ENCODE measurements at places on chromosomes 1 and 21.

GRCh38 chr1:169201084-169201619 is 94.7 kb downstream of the ATP1B1 start:
- no peak for DNase-seq

DNA sequence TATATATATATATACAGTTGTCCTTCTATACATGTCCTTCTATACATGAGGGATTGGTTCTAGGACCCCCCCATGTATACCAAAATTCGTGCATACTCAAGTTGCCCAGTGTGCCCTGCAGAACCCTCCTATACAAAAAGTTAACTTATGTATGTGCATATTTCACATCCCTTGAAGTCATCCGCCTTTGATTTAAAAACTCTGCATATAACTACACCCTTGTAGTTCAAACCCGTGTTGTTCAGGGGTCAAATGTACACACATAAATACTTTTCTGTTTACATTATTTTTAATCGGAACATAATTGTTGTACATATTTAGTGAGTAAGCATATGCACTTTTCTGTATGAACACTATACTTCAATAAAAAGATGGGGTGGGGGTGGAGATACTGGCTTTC is 7.7 kb upstream of the ABL2 start:
- no peak for DNase-seq

DNA sequence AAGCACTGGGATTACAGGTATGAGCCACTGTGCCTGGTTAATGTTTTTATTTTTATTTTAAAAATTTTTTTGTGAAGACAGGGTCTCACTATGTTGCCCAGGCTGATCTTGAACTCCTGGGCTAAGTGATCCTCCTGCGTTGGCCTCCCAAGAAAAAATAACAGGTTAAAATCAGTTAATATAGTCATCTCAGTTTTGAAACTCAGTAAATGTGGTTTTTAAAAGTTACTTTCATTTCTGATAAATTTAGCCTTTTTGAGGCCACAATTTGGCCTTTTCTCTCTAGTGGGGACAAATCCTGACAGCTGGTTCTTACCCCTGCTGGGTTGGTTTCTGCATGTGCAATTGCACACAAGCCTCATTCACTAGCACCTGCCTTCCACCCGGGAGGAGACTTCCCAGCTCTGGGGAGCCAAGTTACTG is 13.3 kb downstream of the PMF1 start:
- no peak for DNase-seq

GRCh38 chr1:150765296-150765976 is at the start of gene CTSS:
CTSS (minus strand) TSS chr1:150765778; CDS start chr1:150764763, 1,015 bp downstream.
- no peak for DNase-seq

DNA sequence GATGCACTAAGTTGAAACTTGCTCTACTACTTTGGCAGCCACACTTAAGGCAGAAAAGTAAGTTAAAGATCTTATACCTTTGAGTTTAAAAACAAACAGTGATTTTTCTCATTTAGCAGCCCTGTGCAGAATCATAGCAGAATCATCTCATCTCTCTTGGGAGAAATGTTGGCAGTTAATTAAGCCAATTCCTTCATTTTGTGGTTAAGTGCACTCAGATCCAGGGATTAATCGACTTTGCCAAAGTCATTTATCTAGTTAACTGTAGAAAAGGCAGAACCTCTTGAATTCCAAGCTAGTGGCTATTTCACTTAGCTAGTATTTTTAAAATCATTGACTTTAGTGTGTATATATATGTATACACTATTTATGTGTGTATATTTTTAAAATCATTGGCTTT is 125.0 kb downstream of the GPR52 start:
- DNase-seq = no peak

- DNase-seq = no peak
Observed at GRCh38 chr1:182134257-182134656, 72.7 kb upstream of the ZNF648 start.

- DNase-seq = peak; percentile 65
Observed at GRCh38 chr1:39491146-39491921, at the start of gene BMP8A. BMP8A (plus strand) TSS chr1:39491636; CDS start chr1:39491992, 356 bp downstream.

- DNase-seq = peak; percentile 57
Observed at GRCh38 chr1:10152709-10153284, 57.6 kb upstream of the KIF1B start.

DNA sequence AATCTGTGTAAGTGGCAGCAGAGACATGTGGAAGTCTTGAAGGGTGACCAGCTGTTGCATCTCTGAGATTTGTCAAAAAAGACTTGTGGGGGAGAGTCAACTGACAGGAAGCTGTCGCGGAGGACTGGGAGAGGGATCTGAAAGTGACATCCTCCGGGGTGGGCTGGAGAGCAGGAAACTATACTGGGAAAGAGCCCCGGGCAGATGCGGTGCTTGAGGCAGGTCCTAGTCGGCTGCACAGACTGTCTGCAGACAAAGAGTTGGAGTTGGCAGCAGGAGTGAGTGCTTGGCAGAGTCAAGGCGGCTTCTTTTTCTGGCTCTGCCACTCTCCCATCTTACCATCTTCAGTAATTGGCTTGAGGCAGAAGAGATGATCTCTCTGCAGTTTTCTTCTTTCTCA is 294.0 kb upstream of the C1orf87 start:
- no peak for DNase-seq

GRCh38 chr1:98702976-98703375 is 41.5 kb downstream of the SNX7 start:
- DNase-seq = no peak

DNA sequence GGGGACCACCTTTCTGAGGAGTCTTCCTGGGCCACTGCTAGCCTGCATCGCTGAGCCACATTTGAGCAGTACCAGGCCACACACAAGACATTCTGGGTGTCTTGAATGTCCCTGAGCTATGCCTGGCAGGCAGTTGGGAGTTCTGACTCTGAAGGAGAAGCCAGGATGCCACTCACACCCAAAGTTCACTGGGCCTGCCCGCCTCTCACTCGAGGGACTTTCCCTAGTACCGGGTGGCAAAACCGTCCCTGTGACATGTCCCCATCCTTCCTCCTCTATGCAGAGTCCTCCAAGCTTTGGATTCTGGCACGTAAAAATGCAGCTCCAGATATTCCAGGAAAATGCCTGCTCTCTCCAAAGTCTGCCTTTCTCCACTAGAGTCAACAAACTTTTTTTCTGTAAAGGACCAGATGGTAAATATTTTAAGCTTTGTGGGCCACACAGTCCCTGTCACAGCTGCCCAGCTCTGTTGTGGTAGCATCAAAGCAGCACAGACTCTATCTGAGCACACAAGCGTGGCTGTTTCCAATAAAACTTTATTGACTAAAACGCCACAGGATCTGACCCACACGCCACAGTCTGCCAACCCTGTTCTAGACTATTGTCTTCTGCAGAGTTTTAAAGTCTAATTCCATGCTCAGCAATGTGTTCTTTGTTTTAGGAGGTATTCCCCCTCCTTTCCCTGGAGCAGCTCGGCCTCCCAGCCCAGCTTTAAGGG is 19.2 kb upstream of the GUCA2B start:
- no peak for DNase-seq

DNA sequence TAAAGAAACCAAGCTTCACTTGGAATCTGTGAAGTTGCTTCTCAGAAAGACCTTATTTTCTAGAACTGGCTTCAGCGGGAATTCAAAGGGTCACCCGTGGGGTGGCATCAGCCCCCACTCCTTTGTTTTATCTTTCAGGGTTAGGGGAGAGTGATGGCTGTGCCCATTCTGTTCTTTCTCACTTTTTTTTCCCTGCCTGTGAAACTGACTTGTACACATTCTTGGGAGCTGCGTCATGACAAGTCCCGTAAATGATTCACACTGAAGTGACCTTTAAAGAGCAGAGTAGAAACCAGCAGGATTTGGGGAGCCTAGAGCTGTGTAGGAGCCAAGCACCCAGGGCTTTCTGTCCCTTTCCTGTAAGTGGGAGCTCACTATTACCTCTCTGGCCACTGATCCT is 43.8 kb downstream of the SLC44A3 start:
- no peak for DNase-seq

DNA sequence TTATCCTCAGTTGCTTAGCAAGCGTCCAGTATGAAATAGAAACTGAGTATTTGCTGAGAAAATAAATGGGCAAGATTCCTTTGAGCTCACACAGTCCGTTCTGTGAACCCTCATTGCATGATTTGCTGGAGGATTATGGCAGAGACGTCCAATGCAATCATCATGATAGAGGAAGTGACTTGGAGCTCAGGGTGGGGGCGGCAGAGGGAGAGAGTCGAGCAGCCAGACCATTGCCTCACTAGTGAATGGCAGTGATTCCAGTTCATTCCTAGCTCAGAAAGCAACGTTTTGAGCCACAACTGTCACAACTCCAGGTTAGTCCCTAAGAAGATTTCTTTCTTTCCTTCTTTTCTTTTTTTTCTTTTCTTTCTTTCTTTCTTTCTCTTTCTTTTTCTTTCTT is 27.5 kb upstream of the COL9A2 start:
- DNase-seq = peak; percentile 69

DNA sequence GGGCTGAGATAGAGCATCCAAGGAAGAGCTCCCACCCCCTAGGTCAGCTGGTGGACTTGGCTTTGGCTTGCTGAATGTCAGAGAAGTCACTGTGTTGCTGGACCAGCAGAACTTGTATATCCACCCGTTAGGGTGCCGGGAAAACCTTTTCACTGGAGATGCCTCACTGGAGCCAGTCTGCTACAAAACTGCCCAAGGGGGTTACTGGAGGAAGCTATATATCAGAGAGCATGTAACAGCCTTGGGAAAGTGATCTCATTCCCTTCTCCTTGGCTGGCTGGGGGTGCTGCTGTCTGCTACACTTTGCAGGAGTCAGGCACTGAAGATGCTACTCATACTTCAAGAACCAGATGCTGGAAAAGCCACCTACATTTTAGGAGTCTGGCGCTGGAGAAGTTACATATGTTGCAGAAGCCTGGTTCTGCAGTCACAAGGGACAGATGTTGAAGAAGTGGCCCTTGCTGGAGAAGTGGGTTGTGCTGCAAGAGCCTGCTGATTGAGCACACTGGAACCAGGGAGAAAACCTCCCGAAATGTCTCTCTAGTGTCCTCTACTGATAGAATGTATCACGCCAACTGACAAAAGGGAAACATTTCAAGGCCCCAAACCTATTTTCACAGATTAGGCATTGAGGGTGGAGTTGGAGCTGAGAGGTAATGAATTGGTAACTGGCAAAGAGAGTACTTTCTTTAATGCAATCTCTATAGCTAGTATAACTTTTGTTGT is 250.6 kb downstream of the SPATA17 start:
- no peak for DNase-seq

DNA sequence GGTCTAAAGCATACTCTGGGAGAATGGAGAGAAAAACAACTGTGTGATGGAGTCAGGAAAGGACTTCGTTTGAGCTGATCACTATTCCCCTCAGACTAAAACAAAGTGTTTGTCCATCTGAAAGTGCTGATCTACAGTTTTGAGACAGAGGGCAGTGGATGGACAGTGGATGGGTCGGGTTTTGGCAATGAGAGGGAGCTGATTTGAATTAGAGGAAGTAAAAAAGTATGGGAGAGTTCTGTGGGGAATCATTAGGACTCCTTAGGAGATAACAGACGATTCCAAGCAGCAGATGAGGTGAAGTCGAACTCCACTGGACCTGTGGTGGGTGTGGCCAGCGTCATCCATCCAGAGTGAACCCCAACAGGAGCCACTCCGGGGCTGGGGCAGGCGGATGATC is 62.3 kb downstream of the PTGS2 start:
- DNase-seq = no peak

GRCh38 chr1:27318136-27318535 is 3.8 kb upstream of the TMEM222 start:
- DNase-seq = no peak

DNA sequence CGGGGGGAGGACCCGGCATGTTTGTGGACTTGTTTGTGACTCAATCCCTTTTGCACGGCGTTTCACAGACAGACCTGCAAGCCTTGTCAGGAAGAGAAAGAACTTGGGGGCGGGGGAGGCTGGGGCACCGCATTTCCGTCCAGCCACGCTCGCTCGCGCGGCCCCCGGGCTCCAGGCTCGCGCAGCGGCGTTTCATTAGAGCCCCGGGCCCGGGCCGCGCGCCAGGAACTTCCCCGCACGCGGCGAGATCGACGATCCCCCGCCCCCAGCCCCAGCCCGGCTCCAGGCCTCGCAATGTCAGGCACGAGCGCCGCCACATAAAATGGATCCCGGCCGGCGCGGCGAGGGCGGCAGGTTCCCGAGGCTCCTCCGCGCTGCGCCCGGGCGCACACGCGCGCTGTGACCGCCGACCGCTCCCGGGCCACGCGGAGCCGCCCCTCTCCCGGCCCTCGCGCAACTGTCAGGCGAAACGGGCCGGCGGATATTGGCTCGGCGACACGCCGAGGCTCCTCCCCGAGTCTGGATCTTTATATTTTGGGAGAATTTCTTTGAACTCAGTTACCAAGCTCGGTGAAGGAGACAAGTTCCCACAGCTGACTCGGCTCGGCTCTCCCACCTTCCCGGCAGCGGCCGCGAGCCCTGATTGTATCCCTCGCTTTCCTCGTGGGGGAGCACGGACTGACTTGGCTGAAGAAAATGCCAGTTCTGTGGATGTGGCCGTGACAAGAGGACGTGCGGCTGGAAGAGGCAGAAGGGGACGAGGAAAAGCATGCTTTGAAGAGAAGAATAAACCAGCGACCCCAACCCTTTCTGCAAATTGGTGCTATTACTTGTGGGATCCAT is at the start of gene KIF26B:
Gene KIF26B, plus strand, starts transcription at position 557 of the 843 bp plus-strand sequence. CDS start 440 bp downstream, outside the sequence.
- peak; percentile 48 for DNase-seq

GRCh38 chr1:20371411-20371810 is 80.7 kb downstream of the VWA5B1 start:
- DNase-seq = no peak

DNA sequence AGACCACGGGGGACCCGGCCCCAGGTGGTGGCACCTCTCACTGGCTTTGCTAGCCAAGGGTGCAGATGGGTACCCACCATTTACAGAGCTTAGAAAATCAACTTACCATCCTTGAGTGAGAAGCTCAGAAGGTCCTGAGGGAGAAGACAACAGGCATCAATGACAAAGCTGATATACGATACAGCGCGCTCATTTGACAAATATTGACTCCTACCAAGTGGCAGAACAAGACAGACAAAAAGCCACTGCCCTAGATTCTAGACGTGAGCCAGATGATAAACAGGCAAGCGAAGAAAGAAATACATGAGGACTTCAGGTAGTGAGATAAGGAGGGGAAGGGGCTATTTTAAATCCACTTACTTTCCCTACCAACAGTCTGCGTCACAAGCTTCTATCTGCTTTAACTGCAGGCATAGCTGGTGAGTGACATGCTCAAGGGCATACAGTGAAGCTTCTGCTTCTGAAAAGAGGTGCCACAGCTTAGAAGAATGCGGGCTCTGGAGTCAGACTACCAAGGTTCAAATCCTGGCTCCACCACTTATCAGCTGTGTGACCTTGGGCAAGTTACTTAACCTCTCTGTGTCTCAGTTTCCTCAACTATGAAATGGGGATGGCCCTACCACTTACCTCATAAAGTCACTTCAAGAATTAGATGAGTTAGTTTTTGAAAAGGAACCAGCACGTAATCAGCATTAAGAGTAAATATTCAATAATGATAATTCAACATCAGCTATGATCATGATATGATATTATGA is 29.1 kb downstream of the TMCO4 start:
- no peak for DNase-seq

DNA sequence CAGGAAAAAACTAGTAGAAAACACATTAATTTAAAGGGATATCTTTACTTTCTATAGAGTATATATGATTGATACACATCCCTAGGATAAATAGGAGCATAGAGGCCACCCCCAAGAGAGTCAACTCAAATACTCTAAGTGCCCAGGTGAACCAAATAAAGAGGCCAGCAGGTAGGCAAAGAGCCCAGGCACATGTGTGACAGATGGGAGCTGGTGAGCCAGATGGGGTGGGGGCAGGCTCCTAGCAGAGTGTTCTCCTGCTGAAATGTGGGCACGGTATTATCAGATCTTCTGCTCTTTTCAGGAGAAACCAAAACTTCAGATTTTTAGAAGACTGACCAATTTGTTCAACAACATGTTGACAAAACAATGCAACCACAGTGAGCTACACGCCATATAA is 333.4 kb upstream of the PKN2 start:
- DNase-seq = no peak

GRCh38 chr1:224245188-224245587 is 62.1 kb downstream of the DEGS1 start:
- peak; percentile 74 for DNase-seq

All from Right ventricle myocardium superior (tissue), 1 donor.